ENCODE measurements at places on chromosomes 3 and 15. TPM values are rescaled to one million over a fixed set of nuclear protein-coding genes. Genes with fewer than 3 reads are reported as not detected.

Gene ALDH1A2
- 7.1 TPM for total RNA-seq

Gene MAP1A
- 32.4 TPM for total RNA-seq

Gene DUOXA2
- total RNA-seq, result not detected

Gene IQSEC1
- total RNA-seq, result 77.5 TPM

Gene GP5
- 0.09 TPM for total RNA-seq

Gene NR2E3
- not detected for total RNA-seq

DNA sequence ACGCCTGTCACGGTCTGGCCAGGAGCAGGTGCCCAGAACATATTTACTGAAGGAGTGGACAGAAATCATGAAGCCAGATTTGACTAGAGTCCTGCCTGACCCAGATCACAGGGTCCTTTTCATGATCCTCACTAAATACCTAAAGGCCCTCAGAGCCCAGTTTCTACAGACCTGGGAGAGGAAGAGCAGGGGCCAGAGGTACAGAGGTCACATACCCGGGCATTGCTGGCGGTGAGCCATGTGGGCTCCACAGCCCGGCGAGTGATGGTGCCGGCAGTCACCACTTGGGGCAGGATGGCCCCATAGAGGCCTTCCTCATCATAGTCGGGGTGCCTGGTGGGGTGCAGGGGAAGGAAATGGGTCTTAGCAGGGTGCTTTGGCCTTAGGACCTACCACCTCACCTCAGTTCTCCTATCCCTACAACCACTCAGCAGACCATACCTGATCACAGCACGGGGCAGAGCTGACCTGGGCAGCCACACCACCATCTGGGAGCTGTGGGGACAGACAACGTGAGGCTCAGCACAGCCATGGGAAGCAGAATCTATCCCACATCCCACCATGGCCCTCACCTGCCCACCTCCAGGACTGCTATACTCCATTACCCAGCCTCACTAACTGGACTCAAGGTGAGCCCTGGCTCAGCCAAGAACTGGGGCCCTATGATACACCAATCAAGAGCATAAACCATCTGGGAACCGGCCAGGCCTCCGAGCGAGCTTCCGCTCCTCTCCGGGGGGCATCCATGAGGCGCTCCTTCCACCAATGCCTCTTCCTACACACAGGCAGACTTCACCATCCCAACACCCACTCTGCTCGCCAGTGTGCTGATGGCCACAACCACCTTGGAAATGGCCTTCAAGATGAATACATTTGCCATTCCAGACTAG is 12.9 kb downstream of the POLG start:
- no peak for DNase-seq

DNA sequence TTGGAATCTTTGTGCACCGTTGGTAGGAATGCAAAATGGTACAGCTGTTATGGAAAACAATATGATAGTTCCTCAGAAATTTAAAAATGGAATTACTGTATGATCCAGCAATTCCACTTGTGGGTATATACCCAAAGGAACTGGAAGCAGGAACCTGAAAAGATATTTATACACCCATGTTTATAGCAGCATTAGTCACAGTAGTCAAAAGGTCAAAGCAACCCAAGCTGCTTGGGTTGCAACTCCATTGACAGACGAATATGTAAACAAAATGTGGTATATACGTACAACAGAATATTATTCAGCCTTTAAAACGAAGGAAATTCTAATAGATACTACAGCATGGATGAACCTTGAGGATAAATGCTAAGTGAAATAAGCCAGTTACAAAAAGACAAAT is 35.0 kb upstream of the CAPN3 start:
- no peak for DNase-seq

GRCh38 chr3:195297446-195297845 is 26.5 kb upstream of the XXYLT1 start:
- DNase-seq, result no peak

DNA sequence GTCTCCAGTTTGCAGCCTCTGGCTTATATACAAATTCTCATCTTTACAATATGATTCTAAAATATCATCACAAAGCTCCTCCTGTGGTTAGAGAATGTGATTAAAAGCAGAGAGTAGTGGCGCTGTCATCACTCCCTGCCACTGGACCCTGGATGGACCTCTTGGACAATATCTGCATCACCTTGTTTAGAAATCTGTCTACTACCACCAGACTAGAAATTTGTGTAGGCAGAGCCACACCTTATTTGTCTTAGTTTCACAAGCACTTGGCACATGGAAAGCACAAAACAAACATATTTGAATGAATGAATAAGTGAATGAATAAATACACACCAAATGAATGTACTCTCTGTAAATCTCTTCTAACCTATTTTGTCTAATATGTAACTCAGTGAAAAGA is 68.1 kb downstream of the IMPG2 start:
- DNase-seq, result no peak

GRCh38 chr3:138461896-138462295 is 27.5 kb downstream of the ESYT3 start:
- no peak for DNase-seq

- DNase-seq, result no peak
Observed at GRCh38 chr15:91075739-91076138, 24.3 kb upstream of the SV2B start.

- no peak for DNase-seq
Observed at GRCh38 chr15:90836296-90836871, 32.0 kb upstream of the FURIN start.

DNA sequence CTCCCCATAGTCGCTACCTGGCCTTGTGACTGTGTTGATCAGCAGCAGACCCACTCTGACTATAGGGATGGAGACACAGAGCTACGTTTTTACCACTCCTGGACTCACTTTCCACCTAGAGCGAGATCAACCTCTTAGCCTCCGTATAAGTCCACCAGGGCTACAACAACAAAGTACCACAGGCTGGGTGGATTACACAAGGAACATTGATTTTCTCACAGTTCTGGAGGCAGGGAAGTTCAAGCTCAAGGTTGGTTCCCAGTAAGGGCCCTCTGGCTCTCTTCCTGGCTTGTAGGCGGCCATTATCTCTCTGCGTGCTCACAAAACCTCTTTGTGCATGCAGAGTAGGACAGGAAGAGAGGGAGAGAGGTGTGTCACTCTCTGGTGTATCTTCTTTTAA is 330.4 kb upstream of the PROK2 start:
- no peak for DNase-seq

GRCh38 chr3:182795389-182795782 is 2.1 kb downstream of the ATP11B start:
- no peak for DNase-seq

GRCh38 chr3:143184099-143184498 is 64.5 kb downstream of the CHST2 start:
- DNase-seq, result no peak

GRCh38 chr15:78370013-78370412 is 29.9 kb downstream of the CRABP1 start:
- DNase-seq, result peak; percentile 51

DNA sequence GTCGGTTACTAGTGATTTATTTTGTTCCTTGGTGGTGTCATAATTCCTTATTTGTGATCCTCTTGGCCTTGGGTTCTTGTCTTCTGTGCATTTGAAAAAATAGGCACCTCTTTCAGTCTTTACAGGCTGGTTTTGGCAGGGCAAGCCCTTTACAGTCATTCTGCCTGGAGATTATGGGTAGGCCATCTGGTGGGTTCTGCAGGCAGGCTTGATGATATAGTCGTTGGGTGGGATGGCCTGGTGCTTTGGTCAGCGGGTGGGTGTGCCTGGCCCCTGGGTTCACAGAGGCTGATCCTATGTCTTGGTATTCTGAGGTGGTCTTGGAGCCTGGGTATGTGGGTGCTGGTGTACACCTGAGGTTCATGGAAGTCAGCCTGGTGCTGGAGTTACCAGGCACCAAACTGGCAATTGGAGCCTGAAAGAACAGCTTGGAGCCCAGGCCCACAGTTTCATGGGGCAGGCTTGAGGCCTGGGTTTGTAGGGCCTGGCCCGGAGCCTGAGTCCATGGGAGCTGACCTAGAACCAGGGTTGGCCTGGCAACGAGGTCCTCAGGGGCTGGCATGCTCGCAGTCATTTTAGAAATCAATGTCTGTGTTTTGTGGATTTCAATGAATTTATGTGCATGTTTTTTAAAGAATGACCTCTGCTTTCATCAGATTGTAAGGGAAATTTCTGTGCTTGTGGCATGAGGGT is 63.3 kb downstream of the DOCK3 start:
- DNase-seq, result no peak

- no peak for DNase-seq
Observed at GRCh38 chr15:43255376-43255775, 11.4 kb downstream of the TGM5 start.

DNA sequence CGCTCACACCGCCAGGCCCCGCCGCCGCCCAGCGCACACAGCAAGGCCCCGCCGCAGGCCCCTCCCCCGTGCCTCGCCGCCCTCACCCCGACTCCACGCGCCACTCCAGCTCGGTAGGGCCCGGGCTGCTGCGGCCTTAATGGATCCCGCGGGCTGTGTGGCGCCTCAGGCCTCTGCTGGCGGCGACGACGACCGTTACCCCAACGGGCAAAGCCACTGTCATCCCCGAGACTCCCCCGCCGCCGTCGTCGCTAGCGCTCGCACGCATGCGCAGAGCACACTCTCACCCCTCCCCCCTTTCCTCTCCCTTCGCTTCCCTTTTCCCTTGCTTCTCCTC is at the start of gene MSL2:
MSL2 (minus strand) TSS at position 272 of the 337 bp plus-strand sequence. CDS start 1,222 bp downstream, outside the sequence.
- no peak for DNase-seq

DNA sequence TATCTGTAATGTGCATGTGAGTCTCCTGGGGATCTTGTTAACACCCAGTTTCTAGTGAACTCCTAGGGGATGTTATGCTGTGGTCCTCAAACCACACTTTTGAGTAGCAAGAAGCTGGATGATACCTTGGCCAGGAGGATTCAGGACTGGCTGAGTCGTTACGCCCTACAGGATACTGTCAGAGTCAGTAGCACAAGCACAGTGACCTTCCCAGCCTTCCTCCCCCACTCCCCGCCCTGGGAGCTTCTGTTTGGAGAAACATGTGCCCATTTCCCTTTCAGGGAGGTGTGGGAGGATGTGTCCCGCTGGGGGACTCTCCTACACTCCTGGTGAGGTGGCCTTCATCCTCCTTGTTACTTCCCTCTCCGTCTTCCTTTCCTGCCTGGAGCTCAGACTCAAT is 76.4 kb upstream of the TRPM1 start:
- DNase-seq, result no peak

GRCh38 chr15:28892789-28893610 is 7.2 kb downstream of the APBA2 start:
- DNase-seq, result no peak
